ENCODE measurements at places on chromosomes 11 and 22.

DNA sequence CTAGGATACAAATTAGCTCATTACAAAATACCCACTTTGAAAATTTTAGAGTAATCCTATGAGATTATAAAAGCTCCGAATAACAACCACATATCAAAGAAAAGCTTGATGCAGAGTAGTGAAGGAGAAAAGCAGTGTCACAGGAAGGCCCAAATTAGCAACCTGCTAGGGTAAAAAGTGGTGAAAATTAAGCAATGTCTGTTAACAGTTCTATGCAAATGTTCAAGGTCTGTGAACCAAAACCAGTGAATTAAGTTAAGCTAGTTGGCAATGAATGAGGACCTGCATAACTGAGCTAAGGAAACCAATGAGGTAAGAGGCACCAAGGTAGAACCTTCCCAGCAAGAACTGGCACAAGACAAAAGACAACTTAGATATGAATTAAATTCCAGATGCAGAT, 29.6 kb downstream of the PRDM10 start:
- no peak for DNase-seq

GRCh38 chr11:124070915-124071622, 29.9 kb upstream of the OR10G7 start:
- peak; percentile 68 for DNase-seq

GRCh38 chr11:44143987-44144909, 48.8 kb downstream of the EXT2 start:
- DNase-seq, result no peak

- no peak for DNase-seq
Observed at GRCh38 chr11:128662960-128663359, 30.9 kb upstream of the FLI1 start.

DNA sequence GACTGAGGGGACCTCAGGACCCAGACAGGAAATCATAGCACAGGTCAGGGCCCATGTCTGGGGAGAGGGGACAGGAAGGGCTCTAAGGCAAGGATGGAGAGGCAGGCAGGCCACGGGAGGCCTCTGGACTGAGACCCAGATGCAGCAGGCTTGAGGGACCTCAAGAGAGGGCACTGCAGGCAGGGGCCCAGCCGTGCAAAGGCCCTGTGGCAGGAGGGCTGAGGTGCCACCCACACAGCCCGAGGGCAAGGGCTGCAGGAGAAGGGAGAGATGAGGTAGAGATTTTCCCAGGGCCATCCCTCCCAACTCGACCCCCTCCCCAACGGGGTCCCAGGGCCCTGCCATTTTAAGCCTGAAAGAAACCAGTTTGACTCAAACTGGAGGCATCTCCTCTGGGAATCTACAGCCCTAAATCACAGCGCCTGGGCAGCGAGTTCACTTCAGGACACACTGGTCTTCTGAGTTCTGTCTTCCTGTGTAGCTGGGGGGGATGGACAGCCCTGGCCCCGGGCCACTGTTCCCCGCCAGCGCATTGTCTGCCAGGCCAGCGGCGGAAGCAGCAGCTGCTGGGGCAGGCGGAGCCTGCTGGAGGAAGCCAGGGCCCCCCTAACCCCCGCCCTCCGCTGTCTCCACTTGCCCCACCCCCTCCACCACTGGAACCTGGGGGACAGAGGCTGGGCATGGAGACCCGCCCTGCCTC, 20.3 kb upstream of the WNT7B start:
- no peak for DNase-seq

DNA sequence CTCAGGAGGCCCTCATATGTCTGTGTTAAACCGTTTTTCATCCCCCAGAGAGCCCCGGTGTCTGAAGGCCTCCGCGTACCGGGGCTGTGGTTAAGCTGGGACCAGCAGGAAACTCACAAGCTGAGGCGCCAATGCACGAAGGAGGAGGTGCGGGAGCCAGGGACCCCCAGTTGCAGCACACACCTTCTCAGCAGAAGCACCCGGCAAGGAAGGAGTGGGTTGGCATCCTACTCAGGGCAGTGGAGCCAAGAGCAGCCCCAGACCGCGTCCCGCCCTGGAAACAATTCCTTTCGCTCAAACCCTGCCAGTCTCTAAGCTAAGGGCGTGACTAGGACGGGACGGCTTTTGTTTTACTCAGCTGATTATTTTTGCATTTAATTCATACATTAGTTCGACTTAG, 726.9 kb downstream of the BRD1 start:
- no peak for DNase-seq

DNA sequence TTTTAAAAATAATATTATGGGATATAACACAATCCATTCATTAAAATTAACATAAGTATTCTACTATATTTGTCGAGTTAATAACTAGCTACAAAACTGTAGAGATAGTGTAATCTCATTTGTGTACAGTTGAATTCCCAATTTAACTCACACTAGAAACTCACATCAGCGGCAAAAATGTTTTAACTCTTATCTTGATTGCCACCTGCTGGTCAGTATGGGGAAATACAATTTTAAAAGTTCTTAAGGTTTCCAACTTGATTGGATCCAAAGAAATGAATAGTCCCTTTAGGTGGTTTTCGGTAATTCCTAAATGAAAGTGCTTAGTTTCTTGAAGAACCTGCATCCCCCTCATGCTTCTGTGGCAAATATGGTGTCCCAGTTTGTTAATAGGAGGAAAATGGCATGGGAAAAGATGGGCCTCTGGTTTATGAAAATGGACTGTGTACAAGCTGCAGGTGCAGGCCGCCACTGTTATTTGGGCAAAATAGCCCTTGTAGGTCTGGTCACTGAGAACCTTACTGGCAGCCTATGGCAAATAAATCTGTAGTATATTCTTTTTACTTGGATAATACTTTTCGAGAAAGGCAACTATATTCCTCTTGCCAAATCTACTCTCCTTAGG, 33.7 kb upstream of the SLC17A6 start:
- DNase-seq, result no peak

DNA sequence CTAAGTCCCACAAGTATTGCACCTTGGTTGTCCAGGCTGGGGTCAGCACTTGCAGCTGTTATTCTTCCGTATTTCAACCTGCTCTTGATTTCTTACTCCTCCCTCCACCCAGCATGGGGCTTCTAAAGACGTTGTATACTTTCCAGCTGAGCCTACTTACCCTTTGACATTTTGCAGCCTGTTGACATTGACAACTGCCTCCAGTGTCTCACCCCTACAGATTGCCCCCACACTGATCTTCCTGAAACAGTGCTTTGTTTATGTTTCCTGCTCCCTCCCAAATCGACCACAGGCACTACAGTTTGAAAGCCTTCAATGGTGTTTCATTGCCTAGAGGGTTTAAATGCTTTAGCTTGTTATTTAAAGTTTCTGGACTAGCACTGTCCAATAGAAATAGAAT, 56.6 kb downstream of the FAM83F start:
- DNase-seq, result no peak

DNA sequence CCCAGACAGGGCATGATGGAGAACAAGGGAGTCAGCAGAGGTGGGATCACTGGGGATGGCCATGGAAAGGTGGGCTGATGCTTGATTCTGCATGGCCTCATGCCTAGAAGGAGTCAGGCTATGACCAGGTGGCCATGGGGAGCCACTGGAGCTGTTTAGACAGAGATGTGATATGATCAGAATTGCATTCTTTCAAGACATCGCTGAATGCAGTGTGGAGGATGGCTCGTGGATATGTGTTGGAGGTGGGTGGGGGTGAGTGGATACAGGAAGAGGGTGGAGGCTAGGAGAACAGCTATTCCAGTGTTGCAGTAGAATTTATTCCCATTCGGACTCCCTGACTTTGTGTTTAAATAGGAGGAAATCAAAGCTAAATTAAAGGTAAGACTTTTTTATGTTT, 841.1 kb downstream of the NTM start:
- no peak for DNase-seq

- DNase-seq, result no peak
Observed at GRCh38 chr11:76256448-76256847, 50.1 kb upstream of the WNT11 start.

- DNase-seq, result no peak
Observed at GRCh38 chr11:117902001-117902845, 25.8 kb upstream of the FXYD6 start.

DNA sequence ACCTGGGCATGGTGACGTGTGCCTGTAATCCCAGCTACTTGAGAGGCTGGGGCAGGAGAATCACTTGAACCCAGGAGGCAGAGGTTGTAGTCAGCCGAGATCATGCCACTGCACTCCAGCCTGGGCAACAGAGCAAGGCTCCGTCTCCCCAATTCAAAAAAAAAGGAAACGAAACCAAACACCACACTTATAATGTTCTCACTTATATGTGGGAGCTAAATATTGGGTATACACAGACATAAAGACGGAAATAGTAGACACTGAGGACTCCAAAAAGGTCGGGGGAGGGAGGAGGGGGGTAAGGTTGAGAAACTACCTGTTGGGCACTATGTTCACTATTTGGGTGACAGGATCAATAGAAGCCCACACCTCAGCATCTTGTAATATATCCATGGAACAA, 94.3 kb downstream of the GAB2 start:
- no peak for DNase-seq

DNA sequence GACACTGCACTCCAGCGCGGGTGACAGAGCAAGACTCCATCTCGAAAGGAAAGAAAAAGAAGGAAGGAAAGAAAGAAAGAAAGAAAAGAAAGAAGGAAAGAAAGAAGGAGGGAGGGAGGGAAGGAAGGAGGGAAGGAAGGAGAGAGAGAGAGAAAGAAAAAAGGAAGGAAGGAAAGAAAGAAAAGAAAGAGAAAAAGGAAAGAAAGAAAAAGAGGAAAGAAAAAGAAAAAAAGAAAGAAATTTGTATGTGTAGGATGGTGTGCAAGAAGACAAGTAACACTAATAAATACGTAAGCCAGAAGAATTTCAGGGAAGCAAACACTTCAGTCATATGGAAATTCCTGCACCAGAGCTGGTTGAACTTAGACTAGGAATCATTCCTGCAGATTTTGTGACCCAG, 618 bp downstream of the OR8D1 start:
- no peak for DNase-seq

- no peak for DNase-seq
Observed at GRCh38 chr11:36019005-36019596, 75.2 kb downstream of the LDLRAD3 start.

- no peak for DNase-seq
Observed at GRCh38 chr22:39806109-39806508, 87.5 kb downstream of the ENTHD1 start.

DNA sequence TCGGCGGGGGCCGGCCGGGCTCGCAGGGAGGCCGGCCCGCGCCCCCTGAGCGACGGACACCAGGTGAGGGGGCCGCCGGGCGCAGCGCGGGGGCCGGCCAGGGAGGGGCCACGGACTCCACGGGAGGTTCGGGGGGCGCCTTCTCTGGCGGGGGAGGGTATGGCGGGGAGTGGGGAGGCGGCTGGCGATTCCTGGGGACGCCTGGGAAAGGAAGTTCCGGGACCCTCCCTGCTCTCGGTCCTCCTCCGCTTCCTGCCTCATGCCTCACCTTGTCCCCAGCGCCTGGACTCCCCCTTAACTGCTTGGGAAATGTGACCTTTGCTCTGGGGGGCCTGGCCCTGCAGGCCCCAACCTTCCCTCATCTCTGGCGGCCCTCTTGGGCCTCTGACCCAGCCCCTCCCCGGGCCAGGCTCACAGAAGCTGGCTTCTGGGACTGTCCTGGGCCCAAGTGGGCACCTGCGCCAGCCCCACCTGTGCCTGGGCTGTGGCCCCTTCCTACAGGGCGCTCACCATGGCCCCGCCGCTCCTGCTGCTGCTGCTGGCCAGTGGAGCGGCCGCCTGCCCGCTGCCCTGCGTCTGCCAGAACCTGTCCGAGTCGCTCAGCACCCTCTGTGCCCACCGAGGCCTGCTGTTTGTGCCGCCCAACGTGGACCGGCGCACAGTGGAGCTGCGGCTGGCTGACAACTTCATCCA, 516 bp downstream of the LRFN4 start:
- DNase-seq, result no peak

GRCh38 chr11:94243571-94244515, 60.5 kb upstream of the IZUMO1R start:
- DNase-seq, result no peak

DNA sequence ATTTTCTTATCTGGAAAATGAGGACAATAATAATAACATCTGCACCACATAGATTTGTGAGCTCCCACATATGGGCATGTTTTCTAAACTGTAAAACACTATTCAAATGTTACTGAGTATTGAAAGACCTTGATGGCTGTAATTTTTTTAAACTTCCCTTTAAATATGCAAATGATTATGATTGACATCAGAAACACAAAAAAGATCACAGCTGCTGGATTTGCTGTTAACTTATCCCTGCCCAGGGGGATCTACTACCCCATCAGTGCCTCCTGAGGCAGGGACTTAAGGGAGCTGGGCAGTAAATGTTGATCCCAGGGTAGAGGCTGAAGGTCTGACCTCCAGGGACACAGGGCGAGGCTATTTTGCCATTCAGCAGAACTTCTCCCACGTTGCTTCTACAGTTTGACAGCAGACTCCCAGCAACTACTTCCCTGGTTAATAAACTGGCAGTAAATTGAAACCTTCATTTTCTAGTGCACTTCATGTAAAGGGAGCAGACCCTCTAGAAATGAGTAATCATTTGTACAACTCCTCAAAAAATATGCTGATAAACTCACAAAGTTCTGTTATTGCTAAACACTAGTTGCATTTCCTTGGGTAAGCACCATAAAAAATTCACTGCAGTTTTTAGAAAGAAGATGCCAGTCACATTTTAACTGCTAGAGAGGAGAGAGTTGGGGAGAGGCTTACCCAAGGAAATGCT, 20.3 kb downstream of the TMPRSS5 start:
- no peak for DNase-seq

GRCh38 chr11:95456714-95457491, 225.9 kb upstream of the SESN3 start:
- no peak for DNase-seq

- DNase-seq, result no peak
Observed at GRCh38 chr22:41876675-41877074, 38.2 kb downstream of the SHISA8 start.

- no peak for DNase-seq
Observed at GRCh38 chr22:40819599-40820140, 524 bp upstream of the SLC25A17 start.

- DNase-seq, result no peak
Observed at GRCh38 chr11:61089806-61090491, 12.3 kb upstream of the CD5 start.

DNA sequence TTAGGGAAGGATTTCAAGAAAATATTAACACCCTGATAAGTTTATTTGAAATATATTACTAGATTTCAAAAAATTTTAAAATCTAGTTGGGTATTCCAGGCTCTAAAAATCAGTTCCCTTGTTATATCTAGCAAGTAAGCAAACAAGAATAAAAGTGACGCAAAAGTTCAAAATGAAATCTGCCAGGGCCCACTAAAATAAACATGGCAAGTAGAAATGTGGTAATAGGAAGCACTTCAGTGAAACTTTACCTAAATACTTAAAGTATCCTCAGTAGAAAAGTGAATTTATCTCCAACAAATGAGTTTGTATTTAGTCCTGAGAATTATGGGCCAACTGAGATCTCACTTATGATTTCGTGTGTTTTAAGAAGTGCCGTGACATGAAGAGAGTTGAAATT, 23.6 kb downstream of the POLD3 start:
- DNase-seq, result no peak

Data from activated CD4-positive, alpha-beta T cell treated with anti-CD3 and anti-CD28 coated beads, Interleukin-2, amount 50 U/mL, for 48 hours (primary cell).